ENCODE measurements at places on chromosomes 7 and 10.

GRCh38 chr10:132607491-132607890, 69.9 kb downstream of the INPP5A start:
- no peak for DNase-seq

GRCh38 chr7:14294637-14295036, 305.2 kb upstream of the ETV1 start:
- DNase-seq: no peak

DNA sequence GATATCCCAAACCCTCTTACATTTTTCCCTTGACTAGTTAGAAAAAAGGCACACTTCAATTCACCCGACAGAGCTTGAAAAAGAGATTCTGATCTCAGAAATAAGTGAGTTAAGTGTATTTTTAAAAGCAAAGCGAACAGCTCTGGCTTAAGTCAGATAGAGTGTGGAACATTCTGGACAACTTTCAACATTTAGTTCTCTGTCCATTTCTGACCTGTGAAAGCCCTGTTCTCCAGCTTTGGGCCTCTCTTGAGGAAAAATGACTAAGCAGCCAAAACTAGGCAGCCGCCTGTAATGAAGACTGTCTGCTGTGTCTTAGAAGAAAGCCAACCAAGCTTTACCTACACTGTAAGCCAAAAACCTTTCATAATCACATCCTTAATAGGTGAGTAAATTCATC, 50.5 kb downstream of the CDK6 start:
- DNase-seq: no peak

GRCh38 chr7:108351729-108352131, 104.5 kb downstream of the NRCAM start:
- peak; percentile 80 for DNase-seq

DNA sequence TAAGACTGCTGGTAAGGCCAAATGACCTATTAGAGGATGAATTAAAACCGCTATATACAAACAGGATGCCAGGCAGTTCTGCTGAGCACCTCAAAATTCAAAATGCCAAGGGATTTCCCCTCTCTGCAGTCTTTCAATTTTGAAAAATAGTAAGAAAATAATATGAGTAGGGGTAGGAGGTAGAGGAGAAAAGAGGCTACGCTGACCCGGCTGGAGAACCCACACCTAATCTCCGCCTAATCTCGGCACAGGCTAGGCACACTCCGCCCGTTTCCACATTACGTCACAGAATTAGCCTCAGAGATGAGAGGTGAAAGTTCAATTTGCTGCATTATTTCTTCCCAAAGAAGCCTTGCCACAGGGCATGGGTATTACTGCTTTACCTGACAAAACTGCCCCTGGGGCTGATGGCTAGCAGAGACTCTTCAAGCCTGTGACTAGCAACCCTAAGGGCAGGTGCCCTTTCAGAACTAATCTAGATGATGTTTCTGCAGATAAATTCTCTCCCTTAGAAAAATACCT, 21.3 kb upstream of the SPOCK2 start:
- no peak for DNase-seq

Measured in NCI-H187 treated with DMSO at 0.1 percent for 48 hours (cell line).